GM04504 (cell line): ENCODE measurements at places on chromosomes 2 and 18.
A peak's percentile ranks its signal among the peaks of the same experiment; 100 is the strongest.

- DNase-seq, result no peak
Measured at GRCh38 chr2:238313289-238313990, 6.9 kb upstream of the TRAF3IP1 start.

- peak; percentile 73 for DNase-seq
Measured at GRCh38 chr18:26470011-26470637, 78.2 kb downstream of the KCTD1 start.

DNA sequence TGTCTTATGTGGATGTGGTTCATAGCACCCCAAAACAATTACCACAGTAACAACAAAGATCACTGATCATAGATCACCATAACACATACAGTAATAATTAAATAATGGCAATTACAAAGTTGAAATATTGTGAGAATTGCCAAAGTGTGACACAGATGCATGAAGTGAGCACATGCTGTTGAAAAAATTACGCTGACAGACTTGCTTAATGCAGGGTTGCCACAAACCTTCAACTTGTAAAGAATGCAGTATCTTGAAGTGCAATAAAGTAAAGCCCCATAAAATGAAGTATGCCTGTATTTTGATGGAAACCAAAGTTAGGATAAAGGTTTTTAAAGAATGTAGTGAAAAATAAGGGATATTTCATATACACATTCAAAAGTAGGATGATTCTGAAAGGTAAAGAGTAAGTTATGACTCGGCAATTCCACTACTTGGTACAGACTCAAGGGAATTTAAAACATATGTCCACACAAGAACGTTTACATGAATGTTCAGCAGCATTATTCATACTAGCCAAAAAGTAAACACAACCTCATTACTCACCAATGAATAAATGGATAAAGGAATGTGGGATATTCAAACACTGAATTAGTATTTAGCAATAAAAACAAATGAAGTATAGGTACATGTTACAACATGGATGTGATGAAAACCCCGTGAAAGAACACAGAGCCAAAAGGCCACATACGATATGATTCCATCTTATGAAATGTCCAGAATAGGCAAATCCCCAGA is 61.6 kb downstream of the SCN9A start:
- DNase-seq, result peak; percentile 45

GRCh38 chr2:47310801-47311560 is 92.0 kb upstream of the MSH2 start:
- DNase-seq, result no peak

GRCh38 chr2:96264086-96264485 is 1.7 kb downstream of the TMEM127 start:
- DNase-seq, result no peak

DNA sequence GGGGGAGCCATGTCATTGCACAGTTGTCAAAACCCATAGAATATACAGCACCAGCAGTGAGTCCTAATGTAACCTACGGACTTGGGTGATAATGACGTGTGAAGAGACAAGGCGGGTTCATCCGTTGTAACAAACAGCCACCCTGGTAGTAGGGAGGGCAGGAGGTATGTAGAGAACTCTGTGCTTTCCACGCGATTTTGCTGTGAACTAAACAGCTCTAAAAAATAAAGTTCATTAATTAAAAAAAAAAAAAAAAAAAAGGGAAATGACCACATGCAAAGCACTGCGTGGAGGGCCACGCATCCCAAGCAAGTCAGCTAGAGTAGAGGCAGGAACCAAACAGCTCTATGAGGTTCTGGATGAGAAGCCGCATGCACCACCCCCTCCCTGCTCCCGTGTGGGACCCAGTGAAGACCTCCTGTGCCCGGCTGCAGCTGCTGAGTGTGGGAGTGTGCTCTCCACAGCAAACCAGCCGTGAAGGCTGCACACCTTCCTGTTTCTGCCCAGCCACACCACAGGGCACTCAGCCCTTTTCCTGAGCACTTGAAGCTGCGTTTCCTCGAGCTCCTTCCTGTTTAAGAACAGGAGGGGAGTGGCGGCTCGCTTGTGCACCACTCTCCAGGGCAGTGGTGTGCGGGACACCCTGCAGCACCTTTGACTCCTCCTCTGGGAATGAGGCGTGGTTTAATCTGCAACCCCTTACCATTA is 65.6 kb downstream of the ODC1 start:
- DNase-seq, result no peak

DNA sequence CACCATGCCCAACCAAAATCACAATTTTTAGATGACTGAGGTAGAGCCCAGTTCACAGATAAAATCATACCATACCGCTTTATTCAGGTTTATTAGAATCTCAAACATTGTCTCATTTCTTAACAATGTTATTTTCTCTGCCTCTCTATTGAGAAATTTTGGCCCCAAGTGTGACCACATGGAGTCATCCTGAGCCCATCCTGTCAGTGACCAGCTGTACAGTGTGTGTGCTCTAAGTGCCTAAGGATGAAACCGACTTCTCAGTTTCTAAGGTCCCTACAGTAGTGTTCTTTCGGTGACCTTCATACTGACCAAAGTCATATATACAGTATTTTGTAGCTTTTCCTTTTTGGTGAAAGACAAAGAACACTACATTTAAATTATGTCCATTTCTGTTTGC is 123.7 kb upstream of the MSTN start:
- no peak for DNase-seq

GRCh38 chr2:82316586-82316985 is 2012.0 kb upstream of the LRRTM1 start:
- no peak for DNase-seq

DNA sequence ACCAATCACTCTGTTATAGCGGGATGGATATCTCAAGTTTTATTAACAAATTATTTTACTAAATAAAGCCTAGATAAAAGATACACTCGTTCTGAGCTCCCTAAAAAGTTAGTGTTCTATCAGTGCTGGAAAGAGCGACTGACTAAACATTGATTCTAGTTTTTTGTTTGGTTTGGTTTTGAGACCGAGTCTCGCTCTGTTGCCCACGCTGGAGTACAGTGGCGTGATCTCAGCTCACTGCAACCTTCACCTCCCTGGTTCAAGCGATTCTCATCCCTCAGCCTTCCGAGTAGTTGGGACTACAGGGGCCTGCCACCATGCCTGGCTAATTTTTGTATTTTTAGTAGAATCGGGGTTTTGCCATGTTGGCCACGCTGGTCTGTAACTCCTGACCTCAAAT is 73.8 kb upstream of the CDCA7 start:
- DNase-seq, result no peak

GRCh38 chr2:137380610-137381009 is 583.7 kb upstream of the HNMT start:
- DNase-seq, result no peak

DNA sequence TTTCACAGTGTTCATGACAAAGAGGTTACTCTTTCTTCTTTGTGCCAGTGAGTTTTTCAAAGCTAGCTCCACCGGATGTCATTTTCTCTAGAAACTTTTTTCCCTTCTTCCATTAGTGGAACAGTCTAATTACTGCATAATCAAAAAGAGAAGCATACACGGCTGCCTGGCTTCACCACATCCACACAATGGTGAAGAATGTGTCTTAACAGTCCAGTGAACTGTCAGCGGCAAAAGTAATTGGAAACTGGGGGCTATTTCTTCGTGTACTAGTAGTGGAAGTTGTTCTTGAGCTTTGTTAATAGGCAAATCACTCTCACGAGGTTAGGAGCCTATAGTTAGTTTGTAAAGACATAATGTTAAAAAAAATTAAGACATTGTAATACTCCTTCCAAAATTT is 32.9 kb upstream of the PIK3C3 start:
- no peak for DNase-seq

- no peak for DNase-seq
Measured at GRCh38 chr18:62186499-62186773, 420 bp downstream of the PIGN start.

DNA sequence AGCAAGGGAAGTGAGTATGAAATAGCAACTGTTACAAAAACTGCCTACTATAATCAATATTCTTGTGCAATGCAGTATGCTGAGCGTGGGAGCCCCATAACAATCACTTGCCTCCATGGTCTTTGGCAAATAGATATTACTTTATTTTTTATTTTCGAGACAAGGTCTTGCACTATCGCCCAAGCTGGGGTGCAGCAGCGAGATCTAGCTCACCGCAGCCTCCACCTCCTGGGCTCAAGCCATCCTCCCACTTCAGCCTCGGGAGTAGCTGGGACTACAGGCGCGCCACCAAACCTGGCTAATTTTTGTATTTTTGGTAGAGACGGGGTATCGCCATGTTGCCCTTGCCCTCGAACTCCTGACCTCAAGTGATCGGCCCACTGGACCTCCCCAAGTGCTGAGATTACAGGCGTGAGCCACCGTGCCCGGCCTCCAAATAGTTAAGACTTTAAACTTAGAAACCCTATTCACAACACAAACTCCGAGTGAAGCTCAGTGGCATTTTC is 1.2 kb upstream of the CCNT2 start:
- no peak for DNase-seq

DNA sequence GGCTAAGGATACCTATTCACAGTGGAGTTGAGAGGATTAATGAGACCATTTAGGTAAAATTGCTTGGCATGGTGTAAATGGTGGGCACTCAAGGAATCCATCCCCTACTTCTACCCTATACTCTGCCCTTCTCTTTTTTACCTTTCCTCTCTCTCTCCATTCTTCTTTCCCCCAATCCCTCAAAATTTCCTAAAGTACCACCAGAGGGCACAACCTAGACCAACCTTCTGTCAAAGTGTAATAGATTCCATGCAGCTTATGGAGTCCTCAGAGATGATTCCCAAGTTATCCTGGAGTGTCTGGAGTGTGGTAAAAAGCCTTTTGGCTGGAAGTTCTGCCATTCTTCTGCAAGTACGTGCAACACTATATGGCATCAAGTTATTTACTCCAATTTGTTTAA is 33.0 kb upstream of the CCDC195 start:
- DNase-seq, result no peak

DNA sequence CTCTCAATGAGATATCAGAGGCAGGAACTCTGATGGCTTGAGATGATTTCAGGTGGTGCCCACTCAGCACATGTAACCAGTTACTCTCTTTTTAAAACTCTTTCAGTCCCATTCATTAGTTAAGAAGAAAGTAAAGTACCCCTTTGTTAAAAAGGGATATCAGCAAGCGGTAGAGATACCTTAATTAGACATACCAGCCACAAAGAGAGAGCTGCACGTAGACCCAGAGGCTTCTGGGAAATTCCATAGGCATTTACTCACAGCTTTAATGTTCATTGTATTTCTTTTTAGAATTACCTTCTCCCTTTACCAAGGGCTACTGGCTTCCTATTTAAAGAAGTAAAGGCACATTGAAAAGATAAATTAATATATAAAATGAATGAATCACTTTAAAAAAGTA is 63.3 kb downstream of the LYPD6B start:
- no peak for DNase-seq

DNA sequence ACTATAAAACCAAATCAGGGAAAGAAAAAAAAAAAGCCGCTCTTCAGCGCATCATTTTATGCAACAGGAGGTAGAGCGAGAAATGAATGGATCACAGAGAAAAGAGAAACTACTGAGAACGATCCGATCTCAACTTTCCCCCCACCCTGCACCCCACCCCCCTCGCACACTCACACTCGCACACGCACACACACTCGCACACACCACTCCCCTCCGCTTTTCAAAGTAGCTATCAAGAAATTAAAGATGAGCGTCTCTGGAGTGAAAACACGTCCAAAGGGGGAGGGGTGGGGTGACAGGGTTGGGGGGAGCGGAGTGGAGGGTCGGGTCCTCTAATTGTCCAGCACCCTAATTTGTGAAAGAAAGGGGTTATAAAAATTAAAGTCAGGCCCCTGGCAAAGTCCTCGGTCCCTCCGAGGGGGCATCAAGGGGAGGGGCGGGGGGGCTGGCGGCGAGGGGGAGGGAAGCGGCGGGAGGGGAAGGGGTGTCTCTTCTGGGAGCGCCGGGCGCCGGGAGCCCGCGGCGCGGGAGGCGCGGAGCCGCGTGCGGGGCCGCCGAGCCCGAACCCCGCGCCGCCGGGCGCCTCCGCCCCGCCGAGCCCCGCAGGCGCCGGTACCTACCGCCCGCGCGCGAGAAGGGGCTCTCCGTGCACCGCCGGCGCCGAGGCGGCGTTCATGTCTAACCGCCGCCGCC is 428 bp downstream of the TCF4 start:
- DNase-seq, result no peak

- no peak for DNase-seq
Measured at GRCh38 chr18:46322411-46322891, 218.3 kb downstream of the HAUS1 start.

DNA sequence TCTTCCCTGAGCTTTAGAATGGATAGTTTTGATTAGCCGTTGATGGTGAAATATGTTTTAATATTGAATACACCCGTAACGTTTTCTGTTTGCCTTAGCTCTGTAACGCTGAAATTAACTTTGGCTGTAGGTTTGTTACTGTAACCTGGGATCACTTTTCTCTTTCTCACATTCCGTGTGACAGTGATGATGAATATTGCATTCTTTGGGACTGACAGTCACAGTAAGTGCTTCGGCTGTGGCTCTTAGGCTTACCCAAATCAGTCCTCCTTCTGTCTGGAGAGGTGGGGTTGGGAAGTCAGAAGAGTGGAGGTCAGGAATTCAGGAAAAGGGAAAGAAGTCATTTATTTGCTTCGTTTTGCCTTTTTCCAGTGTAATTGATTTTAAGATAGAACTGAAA is 18.0 kb downstream of the RMC1 start:
- DNase-seq, result no peak

GRCh38 chr2:180604077-180604476 is 376.3 kb upstream of the UBE2E3 start:
- no peak for DNase-seq

DNA sequence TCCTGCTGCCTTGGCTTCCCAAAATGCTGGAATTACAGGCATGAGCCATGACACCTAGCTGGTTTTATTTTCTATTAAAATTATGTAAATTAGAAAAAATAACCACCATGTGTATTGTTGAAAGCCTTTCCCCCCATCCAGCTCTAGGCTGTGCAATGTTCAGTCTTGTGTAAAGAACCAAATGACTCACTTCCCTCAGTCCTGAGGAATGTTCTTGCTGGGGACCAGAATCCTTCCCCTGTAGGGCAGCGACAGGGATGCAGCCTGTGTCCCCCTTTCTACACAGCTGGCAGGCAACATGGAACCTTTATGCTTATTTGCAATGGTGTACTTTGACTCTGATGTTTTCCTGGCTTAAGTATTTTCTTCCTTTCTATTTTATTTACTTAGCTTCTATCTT is 29.4 kb downstream of the AOX1 start:
- no peak for DNase-seq

GRCh38 chr2:64730551-64731262 is 77.0 kb upstream of the SERTAD2 start:
- DNase-seq, result peak; percentile 60

DNA sequence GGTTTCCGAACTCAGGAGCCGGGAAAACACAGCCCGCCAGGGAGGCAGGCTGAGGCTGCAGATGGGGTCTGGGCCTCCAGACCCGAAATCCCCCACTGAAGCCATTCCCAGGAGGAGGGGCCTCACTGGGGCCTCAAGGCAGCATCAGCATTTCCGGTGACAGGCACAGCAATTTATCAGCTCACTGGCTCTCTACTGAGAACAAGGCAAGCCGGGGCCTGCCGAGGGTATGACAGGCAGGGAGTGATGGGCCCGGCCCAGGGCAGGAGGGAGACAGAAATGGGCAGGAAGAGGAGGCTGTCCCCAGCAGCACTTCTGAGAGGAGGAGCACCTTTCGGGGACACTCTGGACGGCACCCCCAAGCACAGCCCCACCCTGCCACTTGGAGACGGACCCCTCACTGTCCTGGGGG is 12.5 kb downstream of the SDC1 start:
- no peak for DNase-seq

- DNase-seq, result no peak
Measured at GRCh38 chr2:196286821-196287220, 115.4 kb upstream of the STK17B start.

- no peak for DNase-seq
Measured at GRCh38 chr2:207778298-207778882, 8.7 kb upstream of the FZD5 start.
